Glomerular endothelial cell (primary cell): ENCODE measurements at places on chromosomes 7 and 10. TPM values are rescaled to one million over a fixed set of nuclear protein-coding genes. Genes with fewer than 3 reads are reported as not detected.

GRCh38 chr10:36500266-36500665 lies 625.1 kb upstream of the ANKRD30A start:
- DNase-seq, result no peak

- DNase-seq, result no peak
Measured at GRCh38 chr10:9060314-9060713, 1005.8 kb downstream of the GATA3 start.

DNA sequence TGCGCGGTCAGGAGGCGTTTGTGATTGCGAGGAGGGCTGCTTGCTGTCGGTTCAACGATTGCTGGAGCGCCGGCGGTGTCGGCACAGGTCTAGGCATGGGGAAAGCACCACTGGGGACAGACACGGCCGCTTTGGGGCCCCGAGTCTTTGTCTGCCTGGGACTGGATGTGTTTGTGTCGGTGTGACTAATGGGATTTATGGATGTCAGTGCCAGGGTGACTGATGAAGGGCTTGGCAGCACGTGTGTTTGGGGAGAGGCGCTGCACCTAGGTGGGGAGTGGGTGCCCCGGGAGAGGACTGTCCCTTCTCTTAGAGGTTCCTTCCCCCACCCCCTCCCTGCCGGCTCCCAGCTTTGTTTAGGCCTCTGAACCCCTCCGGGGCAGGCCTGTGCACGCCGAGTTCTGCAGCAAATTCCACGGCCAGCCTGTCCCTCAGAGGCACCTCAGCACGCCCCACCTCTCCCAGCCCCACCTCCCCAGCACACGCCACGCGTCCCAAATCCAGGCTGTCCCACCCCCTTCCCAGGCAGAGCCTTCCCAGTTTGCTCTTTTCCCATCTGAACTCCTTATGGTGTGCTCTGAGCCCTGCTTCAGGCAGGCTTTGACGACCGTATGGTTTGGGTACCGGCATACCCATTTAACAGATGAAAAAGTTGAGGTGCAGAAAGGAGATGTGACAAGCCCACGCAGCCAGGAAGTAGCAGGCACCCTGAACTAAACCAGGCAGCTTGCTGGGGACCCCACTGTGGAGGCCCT lies 6.4 kb upstream of the TNRC18 start:
- no peak for DNase-seq

DNA sequence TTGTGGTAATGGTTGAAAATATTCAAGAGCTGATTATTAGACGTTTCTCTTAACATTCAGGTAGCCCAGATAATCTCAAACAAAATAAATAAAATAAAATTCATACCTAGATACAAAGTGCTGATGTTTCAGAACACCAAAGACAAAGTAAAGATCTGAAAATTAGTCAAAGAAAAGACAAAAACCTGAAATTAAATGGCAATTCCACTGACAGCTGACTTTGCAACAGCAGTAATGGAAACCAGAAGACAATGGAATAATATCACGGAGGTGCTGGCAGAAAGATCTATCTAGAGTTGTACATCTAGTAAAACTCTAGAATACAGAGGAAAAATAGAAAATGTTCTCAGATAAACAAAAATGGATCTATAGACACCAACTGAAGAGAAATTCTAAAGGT lies 58.0 kb upstream of the IKZF1 start:
- no peak for DNase-seq

The PLXDC2 gene
- 0.82 and 0.92 TPM in 2 replicates for total RNA-seq

DNA sequence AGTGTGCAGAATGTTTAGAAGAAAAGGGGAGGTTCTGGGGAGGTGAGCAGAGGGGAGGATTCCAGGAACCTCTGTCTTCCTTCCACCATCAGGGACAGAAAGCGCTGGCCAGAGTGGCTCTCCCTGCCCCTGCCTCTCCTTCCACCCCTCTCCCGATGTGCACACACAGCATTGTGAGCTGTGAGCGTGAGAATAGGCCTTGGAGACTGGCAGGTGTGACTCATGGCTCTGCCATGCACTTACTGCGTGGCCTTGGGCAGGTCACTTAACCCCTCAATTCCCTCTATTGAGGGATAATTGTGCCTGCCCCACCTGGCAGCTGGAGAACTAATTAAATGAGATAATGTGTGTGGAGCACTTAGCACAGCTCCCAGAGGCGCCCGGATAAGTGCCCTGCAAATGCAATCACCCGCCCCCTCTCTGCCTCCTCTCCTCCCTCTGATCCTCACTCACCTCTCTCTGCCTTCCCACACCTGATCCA lies 115.4 kb downstream of the ZMIZ1 start:
- no peak for DNase-seq

DNA sequence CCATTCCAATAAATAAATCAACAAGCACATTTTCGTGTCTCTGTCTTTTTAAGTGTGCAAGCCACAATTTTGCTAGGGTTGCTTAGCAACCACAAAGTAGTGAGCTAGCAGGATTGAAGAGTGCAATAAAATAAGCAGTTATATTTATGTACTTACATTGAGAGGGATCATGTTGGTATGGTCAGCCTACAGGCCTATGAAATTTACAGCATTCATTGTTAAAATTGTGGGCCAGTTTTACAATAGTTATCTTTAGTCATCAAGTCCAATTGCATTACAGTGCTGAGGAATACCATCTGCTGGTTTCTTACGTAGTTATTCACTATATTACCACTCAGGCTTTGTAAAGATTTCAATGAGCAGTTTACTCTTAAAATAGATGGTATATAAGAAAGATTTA lies 192.5 kb upstream of the POT1 start:
- no peak for DNase-seq

- DNase-seq, result no peak
Measured at GRCh38 chr7:42689626-42690025, 222.2 kb downstream of the C7orf25 start.

The UPK3B gene
- total RNA-seq, result 1.1 TPM in 1 of 2 replicates, not detected in the other

DNA sequence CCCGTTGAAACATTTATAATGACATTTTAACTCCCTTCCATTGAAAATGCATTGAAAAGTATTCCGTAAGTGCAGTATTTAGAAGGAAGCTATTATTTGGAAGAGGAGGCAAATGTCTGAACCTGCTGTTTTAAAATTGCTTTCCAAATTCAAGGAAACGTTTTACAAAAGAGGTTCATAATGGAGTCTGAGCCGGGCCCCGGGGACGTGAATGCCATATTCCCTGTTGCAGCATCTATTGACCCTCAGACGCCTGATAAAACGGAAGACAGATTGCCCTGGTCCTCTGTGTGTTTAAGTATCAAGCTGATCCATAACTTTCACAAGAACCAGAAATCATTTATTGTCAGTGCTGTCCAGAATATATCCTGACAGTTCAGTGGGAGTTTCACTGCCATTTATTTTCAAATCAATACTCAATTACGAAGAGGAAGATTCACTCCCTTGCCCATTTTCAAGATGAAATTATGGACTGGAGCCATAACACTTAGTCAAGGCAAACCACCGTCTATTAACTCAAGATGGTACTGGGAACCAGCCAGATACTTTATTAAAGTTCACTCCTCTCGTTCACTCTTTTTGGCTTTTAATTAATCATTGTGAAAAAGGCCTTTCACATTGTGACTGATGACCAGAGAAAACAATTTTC lies 435.7 kb upstream of the PFKP start:
- DNase-seq, result no peak

The KCP gene
- total RNA-seq, result 0.06 TPM in 1 of 2 replicates, not detected in the other

DNA sequence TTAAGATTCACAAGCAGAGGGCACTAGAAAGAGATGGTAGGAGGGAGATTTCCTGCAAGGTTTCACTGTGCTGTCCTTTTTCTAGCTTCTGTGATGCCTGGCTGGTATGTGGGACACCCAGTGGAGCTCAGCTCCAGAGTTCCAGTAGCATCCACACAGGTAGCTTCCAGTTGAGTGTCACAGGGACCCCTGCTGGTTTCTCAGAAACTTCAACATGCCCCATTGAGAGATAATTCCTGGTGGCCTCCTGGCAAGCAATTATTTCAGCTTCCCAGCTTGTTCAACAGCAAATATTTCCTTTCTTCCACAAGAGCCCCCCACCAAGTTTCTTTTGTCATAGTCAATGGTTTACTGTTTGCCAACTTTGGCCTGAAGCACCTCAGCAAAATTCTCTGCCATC lies 858.7 kb downstream of the REEP3 start:
- no peak for DNase-seq

DNA sequence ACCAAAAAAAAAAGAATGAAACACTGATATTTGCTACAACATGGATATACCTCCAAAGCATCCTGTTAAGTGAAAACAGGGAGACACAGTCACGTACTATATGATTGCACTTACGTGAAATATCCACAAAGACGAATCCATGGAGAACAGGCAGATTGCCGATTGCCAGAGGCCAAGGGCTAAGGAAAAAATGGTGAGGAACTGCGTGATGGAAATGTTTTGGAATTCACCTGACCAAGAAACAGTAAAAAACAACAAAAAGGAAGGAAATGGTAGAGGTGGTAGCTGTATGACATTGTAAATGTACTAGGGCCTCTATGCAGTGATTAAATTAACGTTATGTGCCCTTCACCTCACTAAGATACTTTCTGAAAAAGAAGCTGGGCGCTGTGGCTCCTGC lies 44.1 kb upstream of the GTF2IRD1 start:
- DNase-seq, result no peak

- no peak for DNase-seq
Measured at GRCh38 chr7:151631570-151631952, 111.9 kb upstream of the RHEB start.

- DNase-seq, result peak; percentile 7
Measured at GRCh38 chr7:42097752-42098151, 139.3 kb downstream of the GLI3 start.

DNA sequence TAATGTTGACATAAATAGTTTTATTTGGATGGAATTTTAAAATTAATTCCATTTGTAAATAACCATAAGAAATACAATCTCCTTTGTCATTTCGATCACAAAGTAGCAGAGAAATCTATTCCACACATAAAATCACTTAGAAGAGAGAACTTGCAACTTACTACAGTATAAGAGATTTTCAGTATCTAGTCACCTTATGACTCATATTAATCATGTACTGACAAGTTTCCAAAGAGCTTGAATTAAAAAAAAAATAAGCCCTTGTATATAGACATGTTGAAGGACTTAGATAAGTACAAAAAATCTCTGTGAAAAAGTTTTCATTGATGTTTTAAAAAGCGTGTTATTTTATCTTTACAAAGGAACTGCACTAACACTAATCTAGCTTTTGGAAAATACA lies 207.1 kb upstream of the ETV1 start:
- DNase-seq, result no peak
